Stimulated activated CD4-positive, alpha-beta T cell treated with anti-CD3 and anti-CD28 coated beads, Interleukin-4, amount 100 ng/mL, for 24 hours (primary cell): ENCODE measurements at places on chromosomes 13 and 19.

DNA sequence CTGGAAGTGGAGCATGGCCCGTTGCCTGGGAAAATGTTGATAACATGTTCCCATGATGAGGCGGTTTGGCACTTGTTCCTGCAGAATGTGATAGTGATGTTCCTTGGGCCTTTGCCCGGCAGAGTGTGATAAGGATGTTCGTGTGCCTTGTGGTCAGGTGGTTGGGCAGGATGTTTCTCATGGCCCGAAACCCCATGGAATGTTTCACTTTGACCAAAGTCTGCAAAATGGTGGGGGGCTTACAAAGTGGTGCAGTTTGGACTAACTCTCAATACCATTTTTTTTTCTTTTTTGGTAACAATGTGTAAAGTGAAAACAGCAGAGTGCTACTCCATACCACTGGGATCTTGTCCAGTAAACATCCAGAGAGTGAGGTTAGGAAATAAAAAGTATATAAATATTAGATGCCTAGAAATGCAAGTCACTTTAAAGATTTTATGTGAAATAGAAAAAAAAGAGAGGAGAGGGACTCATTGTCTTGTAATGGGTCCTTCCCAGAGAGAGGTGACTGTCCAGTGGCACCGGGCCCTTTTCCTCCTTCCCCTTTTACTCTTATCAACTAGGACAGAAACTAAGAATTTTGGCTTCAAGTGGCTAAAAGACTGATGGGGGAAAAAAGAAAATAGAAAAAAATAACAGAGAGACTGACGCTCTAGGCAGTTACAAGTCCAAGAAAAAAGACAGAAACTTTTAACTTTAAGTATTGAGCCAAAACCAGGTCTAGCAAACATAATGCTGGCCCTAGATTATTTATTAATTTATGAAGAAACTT, 5.7 kb downstream of the FPR3 start:
- DNase-seq = no peak

DNA sequence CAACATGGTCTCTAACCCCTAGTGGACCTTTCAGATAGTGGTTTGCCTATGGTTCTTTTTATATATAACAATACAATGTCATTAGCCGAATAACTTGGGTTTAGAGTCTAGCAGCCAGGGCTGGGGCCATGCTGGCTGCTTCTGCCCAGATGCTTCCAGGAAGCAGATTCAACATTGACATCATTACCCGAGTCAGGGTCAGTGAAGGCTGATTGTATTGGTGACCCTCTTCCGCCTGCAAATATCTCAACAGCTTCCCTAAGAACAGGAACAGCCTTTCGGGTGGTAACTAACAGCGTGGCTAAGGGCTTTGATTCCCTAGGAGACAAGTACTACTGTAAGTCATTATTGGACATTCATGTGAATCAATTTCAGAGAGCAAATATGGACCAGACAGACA, 476.4 kb downstream of the UQCRFS1 start:
- no peak for DNase-seq

DNA sequence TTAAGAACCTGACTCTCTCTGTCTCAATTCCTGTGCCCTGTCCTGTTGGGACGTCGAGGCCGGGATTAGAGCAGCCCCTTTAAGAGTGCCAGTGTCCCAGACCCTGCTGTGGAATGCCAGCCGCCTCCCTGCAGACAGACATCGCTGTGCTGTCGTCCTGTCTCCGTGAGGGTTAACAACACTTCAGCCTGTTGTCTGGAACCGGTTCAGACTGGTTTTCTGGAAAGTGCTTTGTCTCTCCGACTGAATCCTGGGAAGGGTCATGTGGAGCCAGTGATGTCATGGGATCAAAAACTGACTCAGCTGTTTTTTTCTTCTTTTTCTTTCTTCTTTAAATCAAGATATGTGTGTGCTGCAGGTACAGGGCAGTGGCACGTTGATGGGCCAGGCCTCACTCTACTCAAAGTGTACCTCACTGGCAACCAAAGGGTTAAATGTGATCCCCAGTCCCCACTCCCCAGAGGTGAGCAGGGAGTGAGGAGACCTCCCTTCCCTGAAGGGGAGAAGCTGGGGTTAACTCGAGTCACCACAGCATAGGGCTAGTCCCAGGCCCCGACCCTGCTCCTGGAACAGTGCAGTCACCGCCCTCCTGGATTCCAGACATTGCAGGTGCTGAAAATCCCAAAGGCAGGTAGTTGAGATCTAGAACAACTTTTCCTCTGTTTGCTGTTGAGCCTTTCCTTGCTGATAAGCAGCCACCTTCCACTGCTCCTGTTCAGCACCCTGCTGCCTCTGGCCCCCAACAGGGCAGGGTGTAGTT, 50.8 kb downstream of the TSSK6 start:
- no peak for DNase-seq

- peak; percentile 88 for DNase-seq
These were observed 16.9 kb downstream of the ZNF296 start for GRCh38 chr19:45059258-45059965.

DNA sequence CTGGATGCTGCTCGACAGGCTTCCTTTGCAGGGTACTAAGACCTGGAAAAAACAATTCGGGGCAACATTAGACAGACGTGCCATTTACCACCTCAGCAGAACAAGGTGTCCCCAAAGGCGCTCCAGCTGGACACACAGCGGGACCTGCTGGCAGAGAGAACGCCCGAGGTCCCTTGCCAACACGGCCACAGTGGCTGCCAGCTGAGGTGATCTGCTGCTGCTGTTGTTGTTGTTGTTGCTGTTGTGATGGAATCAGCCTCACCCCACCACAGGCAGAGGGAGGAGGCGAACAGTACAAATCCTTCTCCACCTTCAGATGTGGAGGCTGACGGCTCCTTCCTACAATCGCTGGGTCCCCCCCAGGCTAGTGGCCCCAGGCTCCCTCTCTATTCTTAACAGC, 25.2 kb downstream of the ANKRD27 start:
- DNase-seq = no peak

DNA sequence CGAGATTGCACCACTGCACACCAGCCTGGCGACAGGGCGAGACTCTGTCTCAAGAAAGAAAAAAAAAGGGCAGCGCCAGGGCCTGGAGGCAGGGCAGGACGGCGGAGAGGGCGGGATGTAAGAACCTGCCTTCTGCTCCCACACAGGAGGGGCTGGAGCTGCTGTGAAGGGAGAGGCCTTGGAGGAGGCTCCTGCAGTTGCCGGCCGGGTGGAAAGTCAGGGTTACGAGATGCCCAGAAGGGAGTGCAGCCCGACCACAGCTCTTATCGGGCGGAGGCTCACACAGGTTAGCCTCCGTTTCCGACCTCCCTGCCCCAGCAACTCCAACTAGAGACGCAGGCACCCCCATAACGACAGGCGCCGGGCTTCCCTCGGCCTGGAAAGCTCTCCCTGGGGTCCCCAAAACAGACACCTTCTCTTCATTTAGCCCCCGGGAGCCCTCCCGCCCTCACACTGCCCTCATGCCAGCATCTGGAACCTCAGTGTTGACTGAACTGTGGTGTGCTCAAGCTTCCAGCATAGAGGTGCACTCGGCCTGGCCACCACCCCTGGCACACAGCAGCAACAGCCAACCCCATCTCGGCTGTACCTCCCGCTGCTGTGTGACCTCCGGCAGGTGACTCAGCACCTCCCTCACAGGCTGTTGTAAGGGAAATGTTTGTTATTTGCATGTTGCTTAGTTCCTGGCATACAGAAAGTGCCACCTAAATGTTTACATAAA, 1.4 kb downstream of the PLPP2 start:
- peak; percentile 30 for DNase-seq

- DNase-seq = no peak
These were observed 5.4 kb upstream of the GARRE1 start for GRCh38 chr19:34248941-34249340.

- no peak for DNase-seq
These were observed 22.6 kb downstream of the SUGP1 start for GRCh38 chr19:19297759-19298158.

- DNase-seq = no peak
These were observed 116.2 kb upstream of the FNDC3A start for GRCh38 chr13:48859272-48860105.

DNA sequence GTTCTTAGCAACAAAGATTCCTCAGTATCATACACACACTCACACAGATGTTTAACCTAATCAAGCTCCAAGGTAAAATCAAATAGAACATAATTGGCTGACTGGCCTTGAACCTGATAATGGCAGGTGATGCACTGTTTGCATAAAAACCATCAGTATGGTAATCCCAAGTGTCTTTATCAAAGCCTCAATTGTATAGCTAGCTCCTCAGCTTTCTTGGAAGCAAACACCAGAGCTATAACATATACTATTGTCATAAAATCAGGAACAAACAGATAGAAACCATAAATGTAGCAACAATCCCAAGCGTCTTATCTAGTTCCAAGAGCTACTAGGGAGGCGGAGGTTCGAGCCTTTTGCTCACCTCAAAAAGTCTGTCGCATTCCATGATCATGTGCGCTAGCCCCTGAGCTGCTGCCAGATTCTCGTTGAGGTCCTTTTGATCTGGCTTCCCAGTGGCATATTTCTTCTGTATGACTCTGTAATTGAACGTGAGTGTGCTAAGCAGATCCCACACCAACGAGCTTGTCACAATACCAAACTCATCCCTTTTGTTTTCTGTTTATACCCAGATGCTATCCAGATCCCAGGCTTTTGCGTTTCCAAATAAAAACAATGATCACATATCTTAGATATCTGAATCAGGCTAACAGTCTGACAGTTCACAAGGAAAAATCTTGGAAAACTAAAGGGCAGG, 95.3 kb downstream of the KL start:
- DNase-seq = no peak

DNA sequence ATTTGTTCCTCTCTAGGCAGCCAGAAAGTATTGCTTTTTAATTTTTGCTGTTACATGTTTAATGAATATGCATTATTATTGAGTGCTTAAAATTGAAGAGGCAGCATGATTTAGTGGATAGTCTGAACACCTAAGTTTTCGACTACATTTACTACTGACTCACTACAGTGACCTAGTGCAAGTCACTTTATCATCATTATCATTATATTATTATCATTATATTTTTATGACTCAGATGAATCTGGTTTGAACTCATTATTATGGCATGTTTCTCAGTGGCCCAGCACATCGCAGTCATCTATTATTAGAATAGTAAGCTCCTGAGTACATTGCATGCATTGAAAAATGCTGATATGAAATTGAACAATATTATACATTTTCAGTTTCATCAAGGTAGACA, 351.2 kb upstream of the PRR20A start:
- no peak for DNase-seq

GRCh38 chr19:571566-571974, 826 bp upstream of the BSG start:
- no peak for DNase-seq
